ENCODE measurements at places on chromosomes 16 and 17.

- DNase-seq = no peak
Observed at GRCh38 chr17:4262703-4263102, 1.1 kb downstream of the ANKFY1 start.

DNA sequence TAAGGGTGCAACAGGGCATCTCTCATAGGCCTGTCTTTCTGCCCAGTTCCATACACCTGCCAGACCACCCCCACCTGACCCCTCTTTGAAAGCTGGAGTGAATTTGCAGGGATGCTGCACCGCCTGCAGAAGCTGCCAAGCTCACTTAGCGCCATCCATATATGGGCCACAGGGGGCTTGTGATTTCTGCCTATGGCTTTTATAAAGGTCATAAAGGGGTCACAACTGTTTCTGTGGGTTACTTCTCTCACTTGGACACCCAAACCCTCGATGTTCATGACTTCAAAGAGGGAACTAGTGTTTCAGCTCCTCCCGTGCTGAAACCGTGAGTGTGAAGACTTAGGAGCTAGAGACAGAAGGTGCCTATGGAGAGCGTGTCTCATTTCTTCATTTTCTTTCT lies 23.9 kb upstream of the MEAK7 start:
- DNase-seq = no peak

DNA sequence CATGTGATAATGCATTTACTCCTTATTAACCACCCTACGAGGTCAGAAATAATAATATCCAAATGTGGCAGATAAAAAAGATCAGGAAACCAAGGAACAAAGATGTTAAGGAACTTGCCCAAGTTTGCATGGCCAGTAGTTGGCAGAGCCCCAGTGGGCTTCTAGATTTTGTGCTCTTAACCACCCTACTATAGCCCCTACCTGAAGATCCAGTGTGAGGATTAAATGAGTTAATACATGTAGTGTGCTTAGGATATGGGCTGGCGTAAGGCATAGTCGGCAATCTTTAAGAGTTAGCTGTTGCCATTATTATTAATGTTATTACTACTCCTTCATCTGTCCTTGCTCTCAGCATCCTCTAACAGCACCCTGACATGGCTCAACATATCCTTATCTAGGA lies 153.4 kb downstream of the SDK2 start:
- no peak for DNase-seq

GRCh38 chr17:3659541-3660111 lies 8.8 kb downstream of the TAX1BP3 start:
- no peak for DNase-seq

DNA sequence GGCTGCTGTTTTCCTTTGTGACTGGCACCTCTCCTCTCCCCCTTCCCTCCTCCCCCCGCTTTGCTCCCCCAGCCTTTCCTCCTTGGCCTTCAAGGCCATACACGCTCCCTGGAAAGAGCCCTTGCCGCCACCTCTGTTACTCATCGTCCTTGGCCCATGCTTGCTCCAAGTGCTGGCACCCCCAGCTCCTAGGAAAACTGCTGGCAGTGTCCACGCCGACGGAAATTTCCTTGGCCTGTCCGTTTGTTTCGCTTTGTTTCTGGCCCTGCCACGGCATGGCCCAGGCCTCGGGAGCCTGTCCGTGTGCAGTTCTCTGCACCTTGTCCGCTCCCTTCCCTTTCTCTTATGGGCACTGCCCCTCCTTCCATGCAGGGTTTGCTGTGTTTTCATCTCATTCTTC lies 18.0 kb downstream of the CA5A start:
- no peak for DNase-seq

GRCh38 chr16:16017812-16018211 lies 68.4 kb downstream of the ABCC1 start:
- DNase-seq = no peak

DNA sequence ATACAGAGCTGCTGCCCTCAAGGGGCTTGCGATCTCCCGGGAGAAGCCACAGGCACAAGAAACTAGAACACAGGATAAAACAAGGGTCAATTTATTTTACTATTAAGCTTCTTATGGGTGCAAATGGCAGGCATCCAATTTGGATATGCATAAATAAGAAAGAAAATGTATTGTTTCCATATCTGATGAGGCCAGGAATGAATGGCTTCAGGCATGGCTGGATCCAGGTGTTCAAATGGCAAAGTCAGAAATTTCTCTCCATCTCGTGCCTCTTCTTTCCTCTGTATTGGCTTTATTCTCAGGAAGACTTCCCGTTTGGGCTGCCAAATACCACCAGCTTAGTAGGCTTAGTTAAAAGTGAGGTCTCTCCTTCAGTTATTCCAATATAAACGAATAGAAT lies 43.1 kb downstream of the SCNN1B start:
- DNase-seq = no peak

- no peak for DNase-seq
Observed at GRCh38 chr17:73691321-73691766, 47.1 kb upstream of the SDK2 start.

- no peak for DNase-seq
Observed at GRCh38 chr17:39683295-39683939, 4.4 kb downstream of the PGAP3 start.

DNA sequence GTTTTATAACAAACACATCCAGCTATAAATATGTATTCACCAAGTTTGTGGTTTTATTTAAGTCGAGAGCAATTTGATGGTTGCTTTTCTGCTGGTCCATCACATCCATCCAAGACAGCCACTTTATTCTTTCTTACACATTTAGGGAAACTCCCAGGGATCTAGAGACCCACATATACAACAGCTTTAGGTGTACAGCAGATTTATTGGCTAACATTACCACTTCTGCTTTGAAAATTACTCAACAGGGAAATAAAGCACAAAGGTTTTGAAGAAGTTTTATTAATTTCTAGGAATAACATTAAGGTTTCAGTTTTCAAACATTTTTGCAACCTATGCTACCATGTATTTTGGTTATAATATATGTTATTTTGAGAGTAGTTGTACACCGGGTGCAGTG lies 6.9 kb downstream of the ERCC4 start:
- DNase-seq = no peak

GRCh38 chr17:77420804-77421629 lies 280.2 kb downstream of the SEC14L1 start:
- DNase-seq = no peak

GRCh38 chr17:48555258-48556228 lies 10.6 kb upstream of the HOXB2 start:
- no peak for DNase-seq

- DNase-seq = no peak
Observed at GRCh38 chr17:32520737-32521404, 34.1 kb downstream of the CDK5R1 start.

GRCh38 chr17:79230576-79230975 lies 156.0 kb downstream of the ENGASE start:
- DNase-seq = no peak

GRCh38 chr16:67177743-67178699 lies 5.7 kb downstream of the MATCAP1 start:
- DNase-seq = peak; percentile 64

DNA sequence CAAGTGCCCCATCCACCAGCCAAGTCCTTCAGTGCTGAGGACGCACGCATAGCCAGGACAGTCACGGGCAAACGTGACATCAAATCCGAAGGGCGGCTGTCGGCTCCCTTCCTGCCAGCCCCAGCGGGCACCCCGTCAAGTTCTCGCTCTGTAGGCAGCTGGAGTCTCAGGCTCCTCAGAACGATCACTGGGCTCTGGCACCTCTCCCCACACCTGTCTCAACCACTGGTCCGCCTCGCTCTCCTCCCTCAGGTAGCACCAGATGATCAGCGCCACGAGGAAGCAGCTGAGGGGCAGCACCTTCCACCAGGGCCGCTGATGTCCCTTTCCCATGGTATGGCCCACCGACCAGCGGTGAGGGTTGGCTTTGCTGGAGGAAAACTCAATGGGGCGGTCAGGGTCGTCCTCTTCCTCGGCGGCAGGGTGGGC lies 422 bp downstream of the UQCC4 start:
- no peak for DNase-seq

DNA sequence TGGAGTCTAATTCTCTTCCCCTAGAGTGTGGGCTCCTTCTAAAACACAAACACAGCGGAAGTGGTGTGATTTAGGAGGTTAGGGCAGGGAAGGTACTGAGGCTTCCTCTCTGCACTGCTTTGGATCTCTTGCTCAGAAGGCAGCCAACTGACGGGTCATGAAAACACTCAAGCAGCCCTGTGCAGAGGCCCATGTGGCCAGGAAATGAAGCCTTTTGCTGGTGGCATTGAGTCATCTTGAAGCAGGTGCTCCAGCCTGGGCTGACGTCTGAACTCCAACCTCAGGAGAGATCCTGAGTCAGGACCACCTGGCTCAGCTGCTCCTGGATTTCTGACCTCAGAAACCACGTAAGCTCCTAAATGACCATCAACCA lies 72.9 kb downstream of the MRM1 start:
- no peak for DNase-seq

DNA sequence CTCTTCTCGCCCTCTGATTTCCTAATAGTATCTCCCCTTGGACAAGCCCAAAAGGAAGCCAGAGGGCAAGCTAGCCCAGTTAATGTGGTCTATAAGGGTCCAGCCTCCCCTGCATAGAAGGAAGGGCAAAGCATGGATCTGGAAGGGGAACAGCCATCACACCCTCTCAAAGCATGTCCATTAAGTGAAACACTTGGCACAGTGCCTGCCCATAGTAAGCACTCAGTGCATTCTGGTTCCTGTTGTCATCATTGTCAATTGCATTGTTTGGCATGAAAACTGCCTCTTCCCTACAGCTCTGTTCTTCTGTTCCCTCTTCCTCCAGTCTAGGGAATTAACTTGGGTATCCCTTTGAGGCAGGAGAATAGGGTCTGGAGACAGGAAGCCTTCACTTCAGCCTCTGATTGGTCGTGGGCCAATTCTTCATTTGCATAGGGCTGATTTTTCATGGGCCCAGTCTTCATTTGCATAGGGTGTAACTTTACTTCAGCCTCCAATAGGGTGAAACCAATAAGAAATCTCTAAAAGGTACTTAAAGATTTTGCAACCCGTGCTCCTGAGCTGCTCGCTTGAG lies 81.4 kb downstream of the C17orf67 start:
- no peak for DNase-seq

- DNase-seq = no peak
Observed at GRCh38 chr17:28597606-28598383, 1.0 kb downstream of the SPAG5 start.

GRCh38 chr17:82175201-82175600 lies 37.4 kb downstream of the CCDC57 start:
- no peak for DNase-seq
